A549 treated with dexamethasone at 1 μM for 4 hours (cell line): ENCODE measurements at places on chromosomes 16 and 17. TPM values are rescaled to one million over a fixed set of nuclear protein-coding genes. Genes with fewer than 3 reads are reported as not detected.

The CHP2 gene
- total RNA-seq, result 0.05 TPM in 1 of 5 replicates, not detected in the others

The KCNJ12 gene
- total RNA-seq, result 1.5 to 2.1 TPM (median 1.9 TPM) in 5 replicates

The CCL5 gene
- total RNA-seq, result 0.80 to 1.7 TPM (median 1.2 TPM) in 5 replicates

The CALB2 gene
- 3.8 to 6.3 TPM (median 5.3 TPM) in 5 replicates for total RNA-seq

The TBX4 gene
- total RNA-seq, result 0.23 to 0.40 TPM (median 0.24 TPM) in 5 replicates

The AIPL1 gene
- total RNA-seq, result not detected in 5 replicates

The SLC38A8 gene
- total RNA-seq, result not detected in 5 replicates
